ENCODE measurements at places on chromosomes 13 and 19.

- DNase-seq, result no peak
Measured at GRCh38 chr19:41407271-41407670, 9.7 kb downstream of the BCKDHA start.

DNA sequence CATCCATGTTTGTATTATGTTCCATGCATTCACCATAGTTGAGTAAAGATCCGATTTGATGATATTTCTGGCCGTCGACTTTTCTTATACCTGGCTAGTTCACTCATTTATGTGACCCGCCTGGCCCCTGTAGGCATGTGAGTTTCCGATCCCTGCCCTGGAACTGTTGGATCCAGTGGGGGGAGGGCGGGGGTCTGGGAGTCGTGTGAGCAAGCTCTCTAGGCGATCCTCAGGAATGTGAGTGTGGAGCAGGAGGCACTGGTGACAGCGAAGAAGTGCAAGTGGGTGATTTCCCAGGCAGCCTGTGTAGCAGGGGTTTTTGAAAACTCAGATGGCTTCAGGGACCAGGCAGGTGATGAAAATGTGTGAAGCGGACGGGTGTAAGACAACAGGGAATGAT lies 10.6 kb upstream of the PTOV1 start:
- DNase-seq, result no peak

GRCh38 chr13:92802776-92803175 lies 423.8 kb upstream of the GPC6 start:
- DNase-seq, result no peak

- no peak for DNase-seq
Measured at GRCh38 chr19:29006057-29006735, 206.8 kb downstream of the UQCRFS1 start.

DNA sequence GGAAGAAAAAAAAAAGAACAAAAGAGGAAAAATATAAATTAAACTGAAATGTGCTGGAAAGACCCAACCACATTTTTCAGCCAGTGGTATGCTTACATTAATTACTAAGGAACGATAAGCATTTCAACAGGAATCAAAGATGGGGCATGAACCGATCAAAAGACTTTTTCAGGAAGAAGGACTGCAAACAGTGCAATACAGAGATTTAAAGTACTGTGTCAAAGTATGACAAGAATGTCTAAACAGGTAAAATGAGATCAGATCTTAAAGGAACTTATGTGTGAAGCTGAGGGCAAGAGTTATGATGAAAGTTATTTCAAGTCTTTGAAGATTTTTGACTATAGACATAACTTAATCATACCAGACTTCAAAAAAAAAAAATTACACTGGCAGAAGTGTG lies 1761.8 kb downstream of the SLITRK5 start:
- DNase-seq, result no peak

GRCh38 chr13:31588893-31589292 lies 150.4 kb upstream of the RXFP2 start:
- no peak for DNase-seq

DNA sequence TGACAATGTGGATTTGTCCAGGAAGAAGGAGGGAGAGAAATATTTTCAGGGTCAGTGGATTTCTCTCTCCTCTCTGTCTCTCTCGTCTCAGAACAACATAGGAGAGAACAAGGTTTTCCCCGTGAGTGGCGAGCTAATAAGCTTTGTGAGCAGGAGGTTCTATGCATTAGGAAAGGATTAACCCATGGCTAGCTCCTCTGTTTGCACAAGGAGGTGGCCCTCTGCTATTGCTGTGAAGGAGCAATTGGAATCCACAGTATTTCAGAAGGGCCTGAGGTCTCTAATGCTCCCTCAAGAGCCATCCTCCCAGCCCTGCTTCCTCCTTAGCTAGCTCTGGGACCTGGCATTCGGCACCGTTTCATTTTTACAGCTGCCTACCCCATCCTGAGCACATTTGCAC lies 288.9 kb upstream of the MAB21L1 start:
- DNase-seq, result no peak

All from stomach (tissue), 19 donors.